ENCODE measurements at places on chromosomes 5 and 9.

DNA sequence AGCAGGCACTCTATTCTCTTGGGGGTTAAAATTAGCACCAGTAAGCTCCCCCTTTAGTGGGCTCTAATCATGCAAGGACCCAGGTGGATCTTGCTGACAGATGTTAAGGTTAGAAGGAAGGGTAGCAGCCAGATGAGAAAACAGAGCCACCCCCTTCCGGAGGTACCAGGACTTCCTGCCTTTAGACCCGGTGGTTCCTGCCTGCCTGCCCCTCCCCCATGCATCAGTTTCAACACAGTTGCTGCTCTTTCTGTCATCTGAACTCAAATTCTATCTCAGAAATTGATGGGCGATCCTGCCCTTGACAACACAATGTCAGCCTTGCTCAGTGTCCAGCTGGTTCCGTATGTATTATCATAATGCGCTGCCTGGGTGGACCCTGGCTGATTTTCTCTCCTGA lies 287.3 kb downstream of the EBF1 start:
- peak; percentile 29 for DNase-seq

DNA sequence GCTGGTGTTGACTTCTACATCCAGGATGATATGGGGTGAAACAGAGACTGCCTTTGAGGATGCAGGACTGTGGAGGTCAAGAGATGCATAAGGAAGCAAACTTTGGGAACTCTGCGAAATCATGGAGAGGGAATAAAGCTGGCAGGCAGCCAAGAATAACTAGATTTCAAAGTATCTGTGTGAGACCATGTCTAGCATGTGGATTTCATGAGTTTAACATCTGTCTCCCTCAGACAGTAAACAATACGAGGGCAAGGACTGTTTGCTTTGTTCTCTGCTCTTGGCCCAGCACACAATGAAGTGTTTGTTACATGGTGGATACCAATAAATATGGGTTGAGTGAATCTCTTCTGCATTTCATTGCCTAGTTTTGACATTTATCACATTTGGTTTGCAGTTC lies 71.3 kb downstream of the RASEF start:
- no peak for DNase-seq

GRCh38 chr9:74960561-74960960 lies 7.8 kb upstream of the C9orf40 start:
- no peak for DNase-seq

DNA sequence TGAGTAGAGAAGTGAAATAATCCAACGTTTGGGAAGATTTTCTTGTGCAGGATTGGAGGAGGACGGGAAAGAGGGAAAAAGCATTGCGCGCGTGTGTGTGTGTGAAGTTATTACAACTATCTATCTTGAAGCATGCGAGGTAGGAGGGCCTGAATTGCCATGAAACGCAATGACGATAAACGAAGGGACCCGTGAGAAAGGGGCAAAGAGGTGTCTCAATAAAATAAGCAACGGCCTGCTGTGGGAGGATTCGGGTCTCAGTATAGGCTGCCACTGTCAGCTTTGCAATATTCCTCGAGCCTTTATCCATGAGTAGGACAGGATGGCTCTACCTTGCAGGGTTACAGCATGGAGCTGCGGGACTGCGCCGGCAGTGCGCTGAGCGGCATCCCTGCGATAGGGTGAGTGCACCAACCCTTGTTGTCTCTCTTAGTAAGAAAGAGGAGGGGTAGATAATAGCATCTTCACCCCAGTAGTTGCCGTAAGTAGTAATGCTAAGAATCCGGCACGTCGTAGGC lies 631 bp upstream of the RCL1 start:
- no peak for DNase-seq

DNA sequence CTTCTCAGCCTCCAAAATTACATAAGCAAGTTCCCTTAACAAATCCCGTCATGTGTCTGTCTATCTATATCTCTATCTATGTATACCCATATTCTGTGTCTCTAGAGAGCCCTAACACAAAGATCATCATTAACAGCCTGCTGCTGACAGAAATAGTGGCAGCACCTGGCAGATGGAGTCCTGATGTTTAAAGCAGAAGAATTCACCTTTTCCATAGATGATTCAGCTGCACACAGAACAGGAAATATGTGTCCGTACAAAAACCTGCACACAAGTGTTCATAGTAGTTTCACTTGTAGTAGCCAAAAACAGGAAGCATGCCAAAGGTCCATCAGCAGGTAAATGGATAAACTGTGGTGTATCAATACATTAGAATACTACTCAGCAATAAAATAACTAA lies 45.0 kb upstream of the ACO1 start:
- no peak for DNase-seq

GRCh38 chr9:34510497-34511468 lies 12.0 kb downstream of the ENHO start:
- DNase-seq = no peak

- DNase-seq = no peak
These were observed 84.5 kb downstream of the FOXD1 start for GRCh38 chr5:73363911-73364730.
